ENCODE measurements at places on chromosomes 16 and 17.
A peak's percentile ranks its signal among the peaks of the same experiment; 100 is the strongest.

DNA sequence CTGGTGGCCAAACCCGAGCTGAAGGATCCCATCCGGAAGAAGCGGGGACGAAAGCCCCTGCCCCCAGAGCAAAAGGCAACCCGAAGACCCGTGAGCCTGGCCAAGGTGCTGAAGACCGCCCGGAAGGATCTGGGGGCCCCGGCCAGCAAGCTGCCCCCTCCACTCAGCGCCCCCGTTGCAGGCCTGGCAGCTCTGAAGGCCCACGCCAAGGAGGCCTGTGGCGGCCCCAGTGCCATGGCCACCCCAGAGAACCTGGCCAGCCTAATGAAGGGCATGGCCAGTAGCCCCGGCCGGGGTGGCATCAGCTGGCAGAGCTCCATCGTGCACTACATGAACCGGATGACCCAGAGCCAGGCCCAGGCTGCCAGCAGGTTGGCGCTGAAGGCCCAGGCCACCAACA is 5.9 kb downstream of the CBX2 start:
- no peak for DNase-seq

DNA sequence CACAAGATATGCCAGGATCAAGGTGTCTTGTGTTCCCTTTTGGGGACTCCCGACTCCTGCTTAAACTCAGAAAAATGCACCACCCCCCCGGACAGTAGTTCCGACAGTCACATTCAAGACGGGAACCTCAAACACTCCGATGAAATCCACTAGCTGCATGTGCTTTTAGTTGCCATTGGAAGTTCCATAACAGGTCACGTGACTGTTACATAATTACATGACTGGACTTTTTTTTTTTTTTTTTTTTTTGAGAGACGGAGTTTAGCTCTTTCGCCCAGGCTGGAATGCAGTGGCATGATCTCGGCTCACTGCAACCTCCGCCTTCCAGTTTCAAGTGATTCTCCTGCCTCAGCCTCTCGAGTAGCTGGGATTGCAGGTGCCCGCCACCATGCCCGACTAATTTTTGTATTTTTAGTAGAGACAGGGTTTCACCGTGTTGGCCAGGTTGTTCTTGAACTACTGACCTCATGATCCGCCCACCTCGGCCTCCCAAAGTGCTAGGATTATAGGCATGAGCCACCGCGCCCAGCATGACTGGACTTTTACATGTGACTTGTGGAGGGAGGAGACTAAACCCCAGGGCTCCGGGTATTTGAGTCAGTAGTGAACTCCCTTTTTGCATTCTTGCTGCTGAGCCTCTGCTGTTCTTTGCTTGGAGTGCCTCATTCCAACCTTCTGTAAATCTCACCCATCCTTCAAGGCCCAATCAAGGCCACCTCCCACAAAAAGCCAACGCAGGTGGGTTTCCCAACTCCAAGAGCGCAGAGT is 1.6 kb downstream of the SIRT7 start:
- DNase-seq: no peak

DNA sequence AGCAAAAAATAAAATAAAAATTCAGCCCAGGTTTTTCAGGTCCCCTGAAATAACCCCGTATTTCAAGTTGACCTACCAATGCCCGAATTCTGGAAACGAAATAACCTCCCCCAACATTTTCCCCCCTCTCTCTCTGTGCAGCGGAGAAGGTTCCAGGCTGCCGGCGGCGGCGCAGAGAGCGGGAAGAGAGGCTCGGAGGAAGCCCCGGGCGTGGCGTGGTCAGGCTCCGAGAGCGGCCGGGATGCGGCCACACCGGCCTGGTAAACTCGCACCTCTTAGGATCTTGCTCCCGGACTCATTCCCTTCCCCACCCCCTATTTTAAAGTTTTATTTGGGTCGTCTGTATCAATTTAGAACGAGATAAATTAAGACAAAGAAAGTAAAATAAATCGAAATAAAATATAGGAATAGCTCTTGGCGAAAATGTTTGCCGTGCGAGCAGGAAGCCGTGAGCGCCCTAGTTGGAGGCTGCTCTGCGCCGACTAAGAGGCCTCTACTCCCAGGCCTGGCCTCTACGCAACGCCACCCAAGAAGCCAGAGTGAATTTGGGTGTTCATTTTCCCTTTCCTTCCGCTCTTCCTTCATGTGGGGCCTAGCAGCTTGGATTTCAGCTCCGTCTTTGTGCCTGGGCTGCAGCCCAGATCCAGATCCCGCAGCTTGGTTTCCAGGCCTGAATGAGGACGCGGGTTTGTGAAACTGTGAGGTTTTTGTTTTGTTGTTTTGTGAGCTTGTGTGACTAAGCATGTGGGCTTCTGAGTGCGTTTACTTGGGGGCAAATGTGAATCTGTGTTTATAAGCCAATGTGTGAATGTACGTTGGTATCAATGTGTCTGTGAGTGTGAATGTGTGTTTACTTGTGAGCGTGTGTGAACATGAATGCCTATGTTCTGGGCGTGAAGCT is 1.5 kb upstream of the HOXB6 start:
- no peak for DNase-seq

- peak; percentile 72 for DNase-seq
Measured at GRCh38 chr16:15899538-15900100, 11.2 kb upstream of the CEP20 start.

- DNase-seq: peak; percentile 66
Measured at GRCh38 chr16:1543085-1543896, 9.8 kb downstream of the TMEM204 start.

DNA sequence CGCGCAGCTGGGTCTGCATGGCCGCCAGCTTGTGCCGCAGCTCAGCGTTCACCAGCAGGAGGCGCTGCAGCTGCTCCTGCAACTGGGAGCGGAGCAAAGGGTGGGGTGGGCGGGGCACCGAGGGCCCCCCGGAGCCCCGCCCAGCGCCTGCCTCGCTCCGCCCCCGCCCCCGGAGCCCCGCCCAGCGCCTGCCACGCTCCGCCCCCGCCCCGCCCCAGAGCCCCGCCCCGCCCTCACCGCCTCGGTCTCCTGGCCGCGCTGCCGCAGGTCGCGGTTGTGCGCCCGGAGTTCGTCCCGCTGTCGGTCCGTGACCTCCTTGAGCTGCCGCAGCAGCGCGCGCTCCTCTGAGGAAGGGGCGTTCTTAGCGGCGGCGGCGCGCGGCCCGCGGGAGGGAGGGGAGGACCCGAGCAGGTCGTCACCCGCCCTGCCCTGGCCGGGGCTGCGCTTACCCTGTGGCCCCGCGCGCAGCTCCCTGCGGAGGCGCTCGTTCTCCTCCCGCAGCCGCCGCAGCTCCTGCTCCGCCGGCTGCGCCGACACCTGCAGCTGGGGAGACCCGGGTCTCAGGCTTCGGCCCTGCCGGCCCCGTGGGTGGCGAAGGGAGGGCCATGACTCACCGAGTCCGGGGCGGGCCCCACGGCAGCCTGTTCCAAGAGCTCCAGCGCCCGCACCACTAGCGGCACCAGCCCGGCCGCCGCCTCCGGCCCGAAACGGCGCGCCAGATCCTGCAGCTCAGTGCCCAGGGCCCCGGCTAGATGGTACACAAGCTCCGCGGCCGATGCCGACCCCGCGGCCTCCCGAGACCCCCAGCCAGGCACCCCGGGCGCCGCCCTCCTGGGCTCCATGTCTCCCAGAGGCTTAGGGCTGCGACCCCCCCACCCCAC is 463 bp downstream of the RILP start:
- peak; percentile 95 for DNase-seq

GRCh38 chr16:30844671-30845449 is 49.0 kb downstream of the BCL7C start:
- DNase-seq: peak; percentile 84

- DNase-seq: no peak
Measured at GRCh38 chr16:52557236-52557635, 10.3 kb upstream of the TOX3 start.

DNA sequence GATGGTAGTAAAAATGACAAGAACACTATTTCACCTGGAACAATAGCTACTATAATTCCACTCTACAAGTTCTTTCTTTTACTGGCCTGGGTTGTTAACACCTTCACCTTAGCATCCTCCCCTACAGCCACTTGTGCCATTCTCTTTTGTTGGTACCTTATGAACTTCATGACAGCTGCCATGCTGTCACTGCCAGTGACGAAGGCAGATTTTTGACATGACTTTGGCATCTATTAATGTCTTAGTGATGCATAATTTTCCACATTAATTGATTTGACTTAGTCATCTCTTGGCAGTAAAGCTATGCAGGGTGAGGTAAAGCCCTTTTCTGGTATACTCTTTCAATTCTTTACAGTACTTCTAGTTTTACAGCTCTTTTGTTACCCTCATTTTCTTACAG is 207.9 kb downstream of the TANC2 start:
- DNase-seq: no peak

All from activated CD4-positive, alpha-beta memory T cell treated with anti-CD3 and anti-CD28 coated beads, Interleukin-2, amount 10 ng/mL, durations not matched to agents 7 days and 5 days (primary cell).